NCI-H774 (cell line): ENCODE measurements at places on chromosomes 2 and 18.

- DNase-seq = no peak
Measured at GRCh38 chr2:69034122-69034521, 21.1 kb downstream of the ANTXR1 start.

GRCh38 chr2:236825989-236826510, 256.4 kb downstream of the ACKR3 start:
- no peak for DNase-seq

GRCh38 chr18:8366656-8367055, 242.6 kb upstream of the RAB12 start:
- no peak for DNase-seq

- no peak for DNase-seq
Measured at GRCh38 chr2:108877506-108877905, 90.9 kb downstream of the CCDC138 start.

- no peak for DNase-seq
Measured at GRCh38 chr2:147006736-147007141, 838.1 kb upstream of the ACVR2A start.

DNA sequence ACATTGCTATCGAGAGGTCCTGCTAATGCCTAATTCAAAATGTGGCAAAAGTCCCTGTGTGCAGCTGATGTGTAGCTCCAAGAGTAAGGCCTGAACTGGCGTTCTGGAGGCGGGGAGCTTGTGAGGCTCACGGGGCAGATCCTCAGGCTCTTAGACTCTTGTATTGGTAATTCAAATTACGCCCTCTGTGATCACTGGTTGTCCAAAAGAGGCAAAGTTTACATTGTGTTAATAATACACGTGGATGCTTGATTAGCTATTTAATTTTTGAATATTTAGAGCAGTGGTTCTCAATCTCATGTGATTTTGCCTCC, 12.4 kb upstream of the CRYGA start:
- no peak for DNase-seq

GRCh38 chr2:105868060-105868459, 123.3 kb downstream of the NCK2 start:
- DNase-seq = no peak

GRCh38 chr2:118805064-118805690, 42.3 kb downstream of the EN1 start:
- DNase-seq = no peak

- no peak for DNase-seq
Measured at GRCh38 chr2:150729495-150729955, 242.1 kb upstream of the RND3 start.

GRCh38 chr2:221602938-221603337, 30.8 kb upstream of the EPHA4 start:
- no peak for DNase-seq

- DNase-seq = no peak
Measured at GRCh38 chr18:63787673-63788072, 12.5 kb downstream of the SERPINB7 start.

- no peak for DNase-seq
Measured at GRCh38 chr2:224563537-224563936, 21.6 kb downstream of the CUL3 start.

- peak; percentile 55 for DNase-seq
Measured at GRCh38 chr2:13227578-13227977, 510.8 kb downstream of the TRIB2 start.

DNA sequence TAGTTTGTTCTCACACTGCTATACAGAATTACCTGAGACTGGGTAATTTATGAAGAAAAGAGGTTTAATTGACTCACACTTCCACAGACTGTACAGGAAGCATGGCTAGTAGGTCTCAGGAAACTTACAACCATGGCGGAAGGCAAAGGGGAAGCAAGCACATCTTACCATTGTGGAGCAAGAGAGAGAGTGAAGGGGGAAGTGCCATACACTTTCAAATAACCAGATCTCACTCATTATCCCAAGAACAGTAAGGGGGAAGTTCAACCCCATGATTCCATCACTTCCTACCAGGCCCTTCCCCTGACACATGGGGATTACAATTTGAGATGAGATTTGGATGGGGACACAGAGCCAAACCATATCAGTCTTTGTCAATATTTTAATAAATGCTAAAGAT, 5.0 kb upstream of the CRYGB start:
- no peak for DNase-seq

DNA sequence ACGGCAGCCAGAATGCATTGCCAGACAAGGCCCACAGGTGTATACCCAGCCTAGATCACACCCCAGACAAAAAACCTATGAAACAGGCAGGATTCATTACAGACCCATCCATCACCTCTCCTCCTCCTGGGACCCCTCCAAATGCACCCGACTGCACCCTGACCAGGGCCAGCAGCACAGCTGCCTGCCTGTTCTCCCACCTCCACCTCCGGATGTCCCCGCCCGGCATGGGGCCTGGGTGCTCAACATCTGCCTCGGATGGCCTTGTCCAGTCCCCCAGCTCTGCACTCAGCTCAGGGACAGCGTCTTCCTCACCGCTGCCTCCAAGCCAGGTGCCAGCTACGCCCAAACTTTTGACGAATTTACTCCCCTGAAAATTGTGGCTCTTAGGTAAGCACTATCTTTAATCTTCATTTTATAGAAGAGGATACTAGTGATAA, 91.1 kb downstream of the TPO start:
- DNase-seq = no peak

GRCh38 chr2:107730898-107731297, 95.8 kb upstream of the RGPD4 start:
- no peak for DNase-seq

DNA sequence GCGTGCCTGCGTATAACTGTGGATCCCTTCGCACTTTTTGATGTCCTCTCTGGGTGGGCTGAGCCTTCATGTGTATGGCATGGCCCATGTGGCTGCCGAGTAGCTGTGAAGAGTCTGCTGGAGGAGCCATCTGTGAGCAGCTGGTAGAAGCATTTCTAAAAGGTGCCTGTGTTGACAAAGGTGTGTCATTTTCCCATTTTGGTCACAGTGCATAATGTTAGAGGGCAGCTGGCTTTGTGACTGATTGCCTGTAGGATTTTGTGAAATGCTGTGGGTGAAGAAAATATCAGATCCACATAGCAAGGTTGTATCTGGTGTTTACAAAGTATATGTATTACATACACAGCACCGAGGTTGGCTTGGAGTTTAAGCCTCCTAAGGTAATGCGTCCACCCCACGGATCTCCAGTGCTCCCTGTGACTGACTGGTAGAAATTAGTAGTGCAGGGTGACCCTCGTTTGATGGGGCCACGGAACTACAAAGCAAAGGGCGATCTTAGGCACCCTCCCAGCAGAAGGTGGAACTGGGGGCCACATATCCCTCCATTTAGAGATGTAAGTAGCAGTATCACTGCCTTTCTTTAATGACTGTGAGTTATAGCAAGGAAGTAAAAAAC, 16.5 kb downstream of the GATA6 start:
- peak; percentile 53 for DNase-seq

DNA sequence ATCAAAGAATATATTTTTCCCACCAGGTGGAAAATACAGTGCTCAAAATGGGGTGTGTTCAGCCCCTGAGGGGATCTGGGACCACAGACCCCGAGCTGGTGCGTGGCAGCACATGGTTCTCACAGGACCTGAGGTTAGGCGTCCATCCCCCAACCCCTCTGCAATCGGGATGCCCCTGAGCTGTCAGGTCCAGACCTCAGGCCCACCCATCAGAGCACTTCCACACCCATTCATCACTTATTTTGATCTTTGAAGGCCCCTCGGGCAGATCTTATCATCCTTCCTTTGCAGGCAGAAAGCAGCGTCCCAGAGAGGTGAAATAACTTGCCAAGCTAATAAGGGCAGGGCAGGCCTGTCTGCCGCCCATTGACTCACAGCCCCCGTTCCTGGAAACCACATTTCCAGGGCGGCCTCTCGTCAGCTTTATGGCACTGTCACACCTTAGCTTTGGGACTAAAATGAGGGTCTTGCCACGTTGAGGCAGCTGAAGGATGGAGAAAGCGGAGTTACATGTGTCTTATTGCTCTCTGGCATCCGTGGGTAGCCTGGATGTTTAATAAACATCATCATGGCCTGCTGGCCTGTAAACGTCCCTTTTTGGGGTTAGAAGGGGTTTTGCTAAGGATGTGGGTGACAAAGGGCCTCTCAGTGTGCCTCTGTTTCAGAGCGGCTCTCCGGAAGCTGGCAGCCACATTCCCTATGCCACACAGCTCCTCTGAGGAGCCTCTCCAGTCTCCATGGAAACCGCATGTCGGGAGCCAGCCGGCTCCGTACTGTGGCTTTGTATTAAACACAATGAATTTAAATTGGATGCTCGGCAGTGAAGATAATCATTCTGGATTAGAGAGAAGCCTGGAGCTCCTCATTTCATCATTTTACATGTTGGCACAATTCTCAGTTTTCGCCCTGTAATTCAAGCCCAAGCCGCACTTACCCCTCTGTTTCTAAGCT, 58.3 kb upstream of the MAPRE3 start:
- peak; percentile 70 for DNase-seq

DNA sequence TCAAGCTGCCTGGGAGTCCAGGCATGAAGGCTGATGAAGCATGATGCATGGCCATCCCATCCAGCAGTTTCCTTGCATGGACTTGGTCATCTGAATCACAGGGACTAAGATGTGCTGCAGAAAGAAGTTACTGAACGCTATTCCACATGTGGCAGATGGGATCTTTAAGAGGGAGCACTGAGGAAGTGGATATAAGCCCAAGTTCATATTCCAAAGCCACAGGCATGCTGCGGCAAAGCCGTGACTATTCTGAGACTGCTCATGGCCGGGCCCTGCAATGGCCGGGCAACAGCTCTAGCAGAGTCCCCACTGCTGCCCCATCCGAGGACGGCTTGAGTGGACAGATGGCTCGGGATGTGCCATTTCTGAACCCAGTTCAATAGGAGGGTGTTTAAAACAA, 61.5 kb downstream of the STPG4 start:
- no peak for DNase-seq

- no peak for DNase-seq
Measured at GRCh38 chr2:150531591-150531990, 44.1 kb upstream of the RND3 start.

GRCh38 chr2:71800851-71801250, 346.8 kb downstream of the CYP26B1 start:
- no peak for DNase-seq

DNA sequence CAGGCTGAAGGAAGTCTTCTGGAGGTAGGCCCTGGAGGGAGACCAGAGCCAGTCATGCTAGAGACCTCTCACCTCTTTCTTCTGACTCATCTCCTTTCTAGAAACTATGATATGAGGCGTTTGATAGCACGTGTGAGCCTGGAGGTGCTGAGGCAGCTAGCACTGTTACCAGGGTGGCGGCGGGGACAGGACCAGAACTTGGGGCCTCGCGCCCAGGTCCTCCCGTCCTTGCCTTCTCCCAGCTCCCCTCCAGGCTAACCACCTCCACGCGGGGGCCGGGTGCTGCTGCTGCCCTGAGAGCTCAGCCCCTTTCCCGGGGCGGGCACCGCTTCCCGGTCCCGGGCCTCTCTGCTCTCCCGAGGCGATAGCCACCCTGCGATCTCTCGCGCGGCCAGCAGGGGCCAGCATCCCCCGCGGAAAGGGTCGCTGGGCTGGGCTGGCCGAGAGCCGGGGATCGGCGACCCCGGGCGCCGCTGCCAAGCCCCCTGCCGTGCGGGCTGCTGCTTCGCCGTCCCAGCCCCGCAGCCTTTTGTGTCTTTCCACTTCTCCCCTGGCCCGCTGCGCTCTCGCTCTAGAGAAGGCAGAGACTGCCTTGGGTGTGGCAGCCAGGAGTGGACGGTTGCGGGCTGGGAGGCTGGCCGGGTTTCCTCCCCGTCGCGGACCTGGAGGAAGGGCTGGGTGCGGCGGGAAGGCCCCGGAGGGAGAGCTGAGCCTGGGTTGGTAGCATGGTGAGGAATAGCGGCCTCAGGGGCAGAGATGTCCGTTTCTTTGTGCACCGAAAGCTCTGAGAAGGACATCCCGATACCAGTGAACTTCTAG, 49.1 kb downstream of the TMEM17 start:
- DNase-seq = peak; percentile 50

- DNase-seq = no peak
Measured at GRCh38 chr2:236973343-236973980, 112.2 kb upstream of the COPS8 start.

DNA sequence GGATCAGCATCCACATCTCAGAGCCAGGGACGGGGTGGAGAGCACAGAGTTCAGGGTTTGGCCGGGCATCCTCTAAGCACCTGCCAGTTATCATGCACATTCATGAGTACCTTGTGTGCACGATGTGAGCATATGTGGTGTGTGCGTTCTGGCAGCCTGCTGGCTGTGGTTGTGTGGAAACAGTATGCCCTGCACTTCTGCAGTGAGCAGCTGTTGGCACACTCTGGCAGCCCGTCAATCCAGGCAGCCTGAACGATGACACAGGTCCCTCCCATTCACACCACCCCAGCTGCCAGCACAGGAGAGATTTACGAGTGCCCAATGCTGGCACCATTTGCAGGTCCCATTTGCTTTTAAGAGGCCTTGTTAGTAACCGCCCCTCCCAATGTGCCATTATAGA, 74.2 kb downstream of the CD8B2 start:
- DNase-seq = peak; percentile 20

- no peak for DNase-seq
Measured at GRCh38 chr18:58350526-58350925, 278.4 kb downstream of the ALPK2 start.

- DNase-seq = no peak
Measured at GRCh38 chr2:132632000-132632649, 37.9 kb downstream of the LYPD1 start.

GRCh38 chr2:48651158-48651790, 33.6 kb downstream of the GTF2A1L start:
- no peak for DNase-seq

DNA sequence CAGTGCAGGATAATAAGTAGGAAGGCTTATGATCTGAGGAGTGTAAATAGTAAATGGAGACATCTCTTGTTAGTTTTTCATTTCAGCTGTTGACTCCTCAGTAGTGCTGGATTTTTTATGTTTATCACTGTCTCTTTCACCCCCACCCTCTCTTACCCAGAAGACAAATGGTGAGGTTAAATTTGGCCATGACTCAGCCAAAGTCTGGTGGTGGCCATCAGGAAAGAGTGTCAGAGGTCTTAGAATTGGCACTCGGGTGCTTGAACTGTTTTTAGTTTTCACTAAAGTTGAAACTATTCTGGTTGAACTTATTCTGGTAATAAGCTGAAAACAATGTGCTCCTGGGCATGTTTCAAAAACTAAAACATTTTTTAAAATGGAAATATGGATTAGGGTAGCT, 123.3 kb downstream of the FHOD3 start:
- no peak for DNase-seq

DNA sequence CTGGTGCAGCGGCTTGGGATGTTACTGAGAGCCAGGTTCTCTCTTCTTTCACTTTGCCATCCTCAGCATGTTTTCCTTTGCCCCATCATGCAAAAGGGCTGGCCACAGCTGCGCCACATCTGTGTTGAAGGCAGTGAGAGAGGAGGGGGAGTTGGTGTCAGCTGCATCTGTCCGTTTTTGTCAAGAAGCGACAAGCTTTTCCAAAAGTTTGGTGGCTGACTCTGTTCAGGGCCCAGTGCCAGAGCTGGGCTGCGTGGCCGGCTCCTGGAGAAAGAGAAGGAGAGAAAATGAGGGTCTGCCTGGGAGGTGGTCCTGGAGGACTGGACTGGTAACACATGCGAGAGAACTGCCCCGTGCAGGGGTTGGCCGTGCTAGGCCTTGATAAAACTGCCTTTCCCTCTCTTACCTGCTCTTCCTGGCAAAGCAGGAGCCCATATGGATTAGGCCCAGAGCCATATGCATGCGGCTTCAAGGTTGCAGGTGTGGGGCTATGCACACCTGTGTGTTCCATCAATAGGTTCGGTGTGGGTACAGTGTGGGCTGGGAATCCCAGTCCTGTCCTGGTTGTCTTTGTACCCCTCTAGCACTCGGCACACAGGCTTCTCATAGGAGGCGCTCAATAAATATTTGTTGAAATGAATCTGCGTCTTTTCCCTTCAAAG, 9.0 kb downstream of the RNF144A start:
- DNase-seq = no peak

- no peak for DNase-seq
Measured at GRCh38 chr2:105869341-105869740, 124.6 kb downstream of the NCK2 start.
